ENCODE measurements at places on chromosomes 7 and 10.

GRCh38 chr7:137847568-137848050 lies 835 bp upstream of the DGKI start:
- DNase-seq = peak; percentile 28

DNA sequence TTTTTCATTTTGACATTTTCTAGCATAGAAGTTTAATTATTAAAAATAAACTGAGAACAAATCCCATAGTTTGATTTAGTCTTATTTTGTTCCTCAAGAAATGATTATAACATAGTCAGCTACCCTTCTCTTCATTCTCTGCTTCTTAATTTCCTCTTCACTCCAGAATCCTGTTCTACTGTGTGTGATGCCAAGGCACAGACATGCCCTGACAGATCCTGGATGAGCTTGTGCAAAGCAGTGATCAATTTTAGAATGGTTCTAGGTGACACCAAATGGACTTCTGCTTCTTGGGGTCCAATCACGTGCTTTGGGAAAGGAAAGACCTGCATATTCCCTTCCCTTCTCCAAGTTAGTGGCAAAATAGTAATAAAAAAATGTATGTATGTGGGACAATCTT lies 665.6 kb downstream of the MAGI2 start:
- no peak for DNase-seq

DNA sequence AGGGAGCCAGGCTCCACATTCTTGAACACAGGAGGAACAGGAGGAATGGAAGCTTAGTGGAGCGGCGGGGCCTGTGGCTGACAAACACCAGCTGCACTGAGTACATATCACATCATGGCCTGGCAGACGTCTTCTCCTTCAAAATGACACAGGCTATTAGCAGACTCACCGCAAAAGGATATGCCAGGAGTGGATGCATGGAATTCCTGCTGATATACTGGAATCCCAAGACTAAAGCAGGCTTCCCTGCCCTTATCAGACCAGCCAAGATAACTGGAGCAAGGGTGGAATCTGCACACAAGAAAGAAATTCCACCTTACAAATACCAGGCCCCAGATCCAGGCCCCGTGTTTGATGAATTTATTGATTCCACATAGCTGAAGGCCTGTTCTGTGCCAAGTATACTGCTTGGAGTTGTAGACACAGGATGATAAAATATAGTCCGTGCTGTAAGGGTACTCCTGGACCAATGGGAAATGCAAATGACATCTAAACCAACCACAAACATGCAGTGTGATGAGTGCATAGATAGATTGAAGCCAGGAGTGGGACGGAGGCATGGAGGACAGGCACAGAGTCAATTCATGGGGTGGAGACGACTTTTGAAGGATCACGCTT lies 480.5 kb upstream of the ZMIZ1 start:
- DNase-seq = peak; percentile 67

- no peak for DNase-seq
Observed at GRCh38 chr7:129439963-129440625, 5.9 kb downstream of the STRIP2 start.

DNA sequence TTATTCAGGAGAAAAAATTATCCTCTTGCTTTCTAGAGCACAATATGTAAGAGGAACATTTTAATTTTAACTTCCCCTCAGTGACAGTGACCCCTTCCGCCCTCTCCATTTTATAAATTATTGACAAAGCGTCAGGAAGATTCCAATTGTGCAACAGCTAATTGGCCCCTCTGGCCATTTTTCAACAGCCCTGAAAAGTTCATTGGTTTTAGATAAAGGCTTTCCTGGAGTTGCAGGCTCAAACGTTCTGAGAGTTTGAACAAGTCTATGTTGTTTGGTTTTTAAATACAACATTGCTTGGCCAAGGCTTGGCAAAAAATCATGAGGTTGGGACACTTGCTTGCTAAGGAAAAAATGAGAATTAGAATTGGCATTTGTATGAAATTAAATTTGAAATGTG lies 422.2 kb upstream of the ANKRD30A start:
- DNase-seq = no peak

DNA sequence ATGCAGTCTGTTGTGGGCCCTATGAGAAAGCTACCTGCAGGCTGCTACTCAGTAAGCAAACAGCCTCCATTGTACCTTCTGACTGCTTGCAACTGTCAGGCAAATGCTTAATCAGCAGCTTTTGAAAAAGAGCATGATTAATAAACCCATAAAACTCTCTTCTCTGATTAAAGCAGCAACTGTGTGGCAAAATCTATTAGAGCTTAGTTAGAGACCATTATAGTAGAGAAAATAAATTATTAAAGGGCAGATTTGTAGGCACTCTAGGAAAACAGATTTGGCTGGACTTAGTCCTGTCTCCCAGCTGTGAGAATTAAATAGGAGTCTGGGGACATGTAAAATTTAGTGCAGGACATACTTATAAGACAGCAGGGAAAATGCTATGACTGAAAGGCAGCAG lies 132.5 kb upstream of the WNT16 start:
- DNase-seq = no peak

GRCh38 chr7:148746135-148746534 lies 47.4 kb downstream of the CUL1 start:
- no peak for DNase-seq

GRCh38 chr7:952548-953441 lies 1.7 kb downstream of the ADAP1 start:
- DNase-seq = no peak

- DNase-seq = peak; percentile 47
Observed at GRCh38 chr7:14902589-14903067, at the start of gene DGKB. DGKB (minus strand) TSS chr7:14902751.

DNA sequence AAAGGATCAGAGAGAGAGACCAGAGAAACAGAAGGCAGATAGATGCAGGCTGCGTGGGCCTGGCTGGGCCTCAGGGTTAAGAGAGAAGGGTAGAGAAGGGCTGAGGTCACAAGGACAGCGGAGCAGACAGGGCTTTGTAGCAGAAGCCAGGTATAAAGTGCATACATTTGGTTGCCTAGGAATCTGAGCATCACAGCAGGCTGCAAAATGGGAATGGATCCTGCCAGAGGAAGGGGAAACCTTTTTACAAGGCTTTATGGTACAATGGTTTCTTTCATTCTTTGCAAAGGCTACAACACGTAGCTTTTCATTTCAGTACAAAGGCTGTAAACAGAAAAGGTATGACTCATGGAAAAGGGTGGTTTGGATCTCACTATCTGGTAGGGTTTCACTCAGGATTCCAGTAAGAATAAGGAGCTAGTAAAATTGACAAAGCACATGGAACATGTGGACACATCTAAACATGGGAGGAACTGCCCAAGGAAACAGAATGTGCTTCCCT lies 275.1 kb downstream of the DOCK4 start:
- no peak for DNase-seq

GRCh38 chr10:104811166-104811565 lies 170.1 kb downstream of the SORCS3 start:
- DNase-seq = no peak

- no peak for DNase-seq
Observed at GRCh38 chr7:114107522-114107921, 188.7 kb upstream of the PPP1R3A start.

GRCh38 chr7:144649120-144649519 lies 186.7 kb downstream of the TPK1 start:
- DNase-seq = no peak

GRCh38 chr7:40490603-40490924 lies 355.8 kb downstream of the SUGCT start:
- DNase-seq = no peak

DNA sequence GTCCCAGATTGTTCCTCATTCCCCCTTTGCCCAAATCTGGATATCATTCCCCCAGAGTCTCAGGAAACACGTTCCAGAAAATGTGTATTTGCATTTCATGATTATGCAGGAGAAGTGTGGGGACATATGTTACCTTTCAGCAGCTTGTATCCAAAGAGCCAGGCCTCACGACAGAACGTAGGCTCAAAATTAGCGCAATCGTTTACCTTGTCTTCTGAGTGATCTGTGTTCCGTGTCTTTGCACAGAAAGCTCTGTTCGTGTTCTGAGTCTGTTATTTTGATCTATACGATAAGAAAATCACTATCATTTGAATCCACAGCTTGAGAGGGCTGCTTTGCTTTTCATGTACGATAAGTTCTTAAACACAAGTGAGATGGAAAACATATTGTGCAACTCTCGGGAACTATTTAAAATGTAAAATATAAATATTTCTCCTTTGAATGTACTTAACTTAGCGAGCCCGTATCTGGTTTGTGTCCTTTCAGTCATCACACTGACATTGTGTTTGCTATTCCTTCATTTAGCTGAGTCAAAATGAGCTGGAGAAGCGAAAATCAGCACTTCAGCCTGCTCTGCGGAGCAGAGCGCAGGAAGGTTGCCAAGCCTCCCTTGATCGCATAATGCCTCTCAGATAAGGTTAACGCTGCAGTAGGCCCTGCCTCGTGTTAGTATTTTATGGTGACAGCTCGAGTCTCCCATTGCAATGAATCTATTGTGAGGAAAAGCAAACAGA lies 80.2 kb upstream of the CACNB2 start:
- DNase-seq = no peak

- DNase-seq = no peak
Observed at GRCh38 chr10:77800738-77801266, 125.8 kb downstream of the DLG5 start.

DNA sequence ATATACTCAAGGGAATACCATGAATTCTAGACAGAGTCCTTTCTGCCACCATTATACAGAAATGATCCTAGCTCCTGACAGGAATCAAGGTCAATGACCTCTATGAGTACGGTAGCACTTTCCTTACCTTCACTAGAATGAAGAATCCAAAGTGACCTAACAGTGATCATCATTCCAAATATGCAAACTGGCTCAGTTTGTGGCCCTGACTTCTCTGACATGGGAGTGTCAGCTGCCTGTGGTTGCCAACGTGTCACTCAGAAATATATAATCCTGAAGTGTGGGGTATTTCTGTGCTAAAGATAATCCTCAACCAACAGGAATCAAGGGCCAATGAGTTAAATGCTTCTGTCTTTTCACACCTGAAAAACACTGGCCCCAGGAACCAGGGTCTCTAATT lies 45.7 kb downstream of the COPG2 start:
- no peak for DNase-seq

GRCh38 chr7:96349572-96349971 lies 27.7 kb upstream of the SLC25A13 start:
- DNase-seq = no peak

DNA sequence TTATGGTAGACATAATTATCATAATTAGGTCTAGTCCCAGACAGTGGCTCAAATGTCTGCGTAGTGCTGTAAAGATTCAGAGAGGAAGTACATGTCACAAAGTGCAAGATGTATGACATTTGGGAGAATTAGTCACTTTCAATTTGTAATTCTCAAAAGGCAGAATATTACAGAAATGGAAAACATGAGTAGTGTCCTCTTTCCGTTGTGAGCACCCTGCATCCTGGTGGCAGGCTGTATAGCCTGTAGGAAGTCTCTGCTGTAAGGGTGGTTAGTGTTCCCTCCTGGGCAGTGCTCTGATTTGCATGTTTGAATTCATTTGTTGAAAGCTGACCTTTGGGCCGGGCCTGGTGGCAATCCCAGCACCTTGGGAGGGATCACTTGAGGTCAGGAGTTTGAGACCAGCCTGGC lies 17.0 kb downstream of the CDK14 start:
- DNase-seq = no peak

GRCh38 chr10:397321-398068 lies 262.2 kb downstream of the ZMYND11 start:
- no peak for DNase-seq

DNA sequence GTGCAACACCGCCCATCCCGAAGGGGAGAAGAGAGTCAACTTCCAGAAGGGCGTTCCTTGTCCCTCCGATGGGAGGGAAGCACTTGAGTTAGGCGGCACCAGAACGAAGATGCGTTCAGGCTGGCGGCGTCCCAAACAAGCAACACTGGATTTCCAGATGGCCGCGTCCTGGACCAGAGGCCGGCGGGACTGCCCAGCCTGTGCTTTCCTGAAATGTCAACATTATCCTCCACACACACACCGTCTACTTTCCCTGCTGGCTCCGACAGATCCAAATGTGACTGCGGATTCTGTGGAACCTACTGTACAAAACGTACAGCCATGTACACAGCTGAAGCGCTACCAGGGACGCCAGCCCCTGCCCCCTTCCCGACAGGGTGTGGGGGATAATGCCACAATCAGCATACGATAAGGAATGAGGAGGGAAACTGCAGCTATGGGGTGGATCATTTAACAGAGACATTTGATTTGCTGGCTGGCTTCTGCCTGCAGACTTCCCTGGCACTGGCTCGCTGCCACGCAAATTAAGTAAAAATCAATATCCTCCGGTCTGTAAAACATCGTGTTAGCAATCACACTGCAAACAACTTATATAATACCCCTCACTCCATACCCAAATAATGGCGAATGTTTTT lies 82.1 kb downstream of the ZRANB1 start:
- peak; percentile 60 for DNase-seq

DNA sequence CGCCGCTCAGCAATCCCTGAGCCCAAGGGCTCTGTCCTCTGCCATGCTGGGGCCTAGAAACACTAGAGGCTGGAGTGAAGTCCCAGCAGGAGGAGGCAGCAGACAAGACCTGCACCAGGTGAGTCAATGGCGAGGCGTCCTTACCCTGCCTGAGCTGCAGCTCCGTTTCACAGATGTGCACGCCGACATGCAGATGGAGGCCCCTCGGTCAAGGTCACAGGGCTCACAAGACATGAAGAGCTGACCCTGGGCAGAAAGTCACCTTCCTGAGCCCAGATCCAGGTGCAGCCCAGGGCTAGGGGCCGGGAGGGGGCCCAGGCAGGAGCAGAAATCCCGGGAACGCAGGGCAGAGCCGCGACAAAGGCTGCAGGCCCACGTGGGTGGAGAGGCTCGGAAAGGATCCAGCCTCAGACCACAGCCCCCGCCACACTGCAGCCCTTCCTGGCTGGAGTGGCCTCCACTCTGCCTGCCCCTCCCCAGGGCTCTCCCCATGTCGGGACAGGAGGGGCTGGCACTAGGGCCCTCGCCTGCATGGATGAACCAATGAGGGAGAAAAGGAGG lies 23.8 kb downstream of the PDGFA start:
- no peak for DNase-seq

DNA sequence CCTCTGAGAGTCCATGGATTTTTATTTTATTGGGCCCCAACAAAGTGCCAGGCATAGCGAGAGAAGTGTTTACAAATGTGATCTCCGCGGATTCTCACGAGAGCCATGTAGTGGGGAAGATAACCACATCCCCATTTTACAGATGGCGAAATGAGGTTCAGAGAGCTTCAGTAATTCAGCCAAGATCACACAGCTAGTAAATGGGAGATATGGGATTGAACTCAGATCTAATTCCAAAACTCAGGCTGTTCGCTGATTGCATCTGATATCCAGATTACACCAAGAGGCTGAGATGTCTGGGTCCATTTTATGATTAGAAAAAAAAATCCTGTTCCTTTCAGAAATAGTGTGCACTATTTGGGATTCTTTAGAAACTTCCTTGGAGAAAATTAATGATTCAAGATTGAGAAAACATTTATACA lies 1.3 kb downstream of the FAS start:
- DNase-seq = no peak

Data from femur (tissue), 1 donor.